Motor neuron (in vitro differentiated cells): ENCODE measurements at places on chromosomes 1 and 21. TPM values are rescaled to one million over a fixed set of nuclear protein-coding genes. Genes with fewer than 3 reads are reported as not detected.

The SGIP1 gene
- total RNA-seq, result 0.05 and 0.32 TPM in 2 replicates

The KCND3 gene
- 1.0 and 1.3 TPM in 2 replicates for total RNA-seq

The ITLN1 gene
- not detected in 2 replicates for total RNA-seq

The TNFSF18 gene
- total RNA-seq, result 0.25 TPM in 1 of 2 replicates, not detected in the other

The USP24 gene
- 56.9 and 59.2 TPM in 2 replicates for total RNA-seq
